Muscle of back (tissue), 13 donors: ENCODE measurements at places on chromosomes 13 and 19. TPM values are rescaled to one million over a fixed set of nuclear protein-coding genes. Genes with fewer than 3 reads are reported as not detected.

The C2CD4C gene
- polyA plus RNA-seq = 0.54 TPM

The FXYD1 gene
- 257 TPM for polyA plus RNA-seq

The ZNF358 gene
- 41.0 TPM for polyA plus RNA-seq

The KIR3DL1 gene
- not detected for polyA plus RNA-seq

The NFIC gene
- 36.6 TPM for polyA plus RNA-seq
